ENCODE measurements at places on chromosomes 12 and 14.

DNA sequence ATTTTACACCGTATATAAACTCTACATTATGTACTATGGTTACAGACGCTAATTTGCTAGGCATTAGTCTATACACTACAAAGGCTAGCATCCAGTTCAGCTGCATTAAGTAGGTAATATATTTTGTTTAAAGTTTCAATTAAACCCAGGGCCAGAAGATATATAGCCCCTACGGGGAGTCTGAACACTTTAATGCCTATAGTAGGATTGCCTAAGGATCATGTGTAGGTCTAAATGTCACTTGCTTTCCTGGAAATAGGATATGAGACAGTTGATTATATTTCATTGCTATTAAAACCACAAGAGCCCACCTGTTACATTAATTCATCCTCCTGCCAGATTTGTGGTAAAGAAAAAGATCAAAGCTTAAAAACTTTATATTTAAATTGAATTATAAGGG is 286.9 kb downstream of the TMTC2 start:
- DNase-seq: no peak

DNA sequence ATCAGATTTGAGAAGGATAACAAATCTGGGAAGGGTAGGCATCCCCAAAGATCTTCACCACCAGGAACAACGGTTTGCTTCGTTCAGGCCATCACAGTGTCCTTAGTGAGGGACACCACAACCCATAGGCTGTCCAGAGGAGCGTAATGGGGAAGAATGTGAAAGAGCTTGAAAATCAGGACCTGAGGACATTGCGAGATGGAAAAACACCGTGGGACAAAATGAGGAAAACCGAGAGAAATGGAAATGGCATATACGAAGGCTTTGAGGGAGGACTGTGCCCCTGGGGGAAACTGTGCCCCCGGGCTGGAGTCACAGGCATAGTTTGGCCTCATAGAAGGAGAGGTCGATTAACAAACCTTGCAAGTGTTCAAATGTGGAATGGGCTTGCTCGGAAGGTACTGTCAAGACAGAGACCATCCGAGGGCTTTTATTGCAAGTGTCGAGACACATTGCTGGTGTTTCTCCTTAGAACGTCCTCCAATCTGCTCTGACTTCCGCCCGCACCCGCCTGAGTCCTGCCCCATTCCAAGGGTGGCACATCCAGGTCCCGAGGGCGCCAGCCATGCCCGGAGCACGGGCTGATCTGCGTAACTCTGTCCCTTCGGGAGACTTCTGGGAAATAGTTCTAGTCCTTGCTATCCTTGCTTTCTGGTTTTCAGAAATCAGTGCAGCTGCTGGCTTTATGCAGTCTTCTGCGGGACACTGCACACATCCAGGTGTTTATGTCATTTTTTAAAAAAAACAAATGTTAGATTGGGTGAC is 885 bp upstream of the PALS1 start:
- peak; percentile 5 for DNase-seq

GRCh38 chr14:61288228-61288627 is 7.1 kb upstream of the TMEM30B start:
- DNase-seq: no peak

DNA sequence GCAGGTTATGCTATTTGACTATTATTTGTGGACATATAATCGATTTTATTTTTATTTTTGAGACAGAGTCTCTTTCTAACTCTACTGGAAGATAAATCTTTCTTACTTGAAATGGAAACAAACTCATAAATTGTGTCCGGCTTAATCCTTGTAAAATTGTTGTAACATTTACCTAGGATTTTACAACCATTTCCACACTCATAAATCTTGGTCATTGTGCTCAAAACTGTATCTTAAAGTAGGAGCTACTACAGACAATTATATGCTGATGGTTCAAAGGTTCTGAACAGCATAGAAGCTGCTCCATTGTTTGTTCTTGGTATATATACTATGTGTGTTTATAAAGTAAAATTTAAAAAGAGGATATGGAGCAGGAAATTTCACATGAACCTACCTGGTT is 4.6 kb upstream of the ARF6 start:
- DNase-seq: no peak

GRCh38 chr14:90676912-90677311 is 139.3 kb downstream of the TTC7B start:
- DNase-seq: no peak

DNA sequence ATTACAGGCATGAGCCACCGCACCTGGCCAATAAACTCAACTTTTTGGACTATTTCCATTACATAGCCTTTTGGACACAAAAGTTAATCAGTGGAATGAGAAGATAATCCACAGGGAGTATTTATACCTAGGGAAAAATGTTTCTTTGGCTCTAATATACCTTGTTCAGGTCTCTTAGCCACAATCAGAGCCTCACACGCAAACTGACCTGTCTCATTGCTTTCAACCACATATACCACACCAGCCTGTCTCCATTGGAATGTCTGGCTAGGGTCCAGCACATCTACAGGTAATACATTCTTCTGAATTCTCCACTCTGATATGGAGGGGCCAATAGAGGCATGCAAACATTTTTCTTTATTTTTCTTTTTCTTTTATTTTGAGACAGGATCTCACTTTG is 3.8 kb upstream of the RBMS2 start:
- no peak for DNase-seq

- no peak for DNase-seq
Observed at GRCh38 chr12:107385509-107385908, 292.2 kb upstream of the CRY1 start.

DNA sequence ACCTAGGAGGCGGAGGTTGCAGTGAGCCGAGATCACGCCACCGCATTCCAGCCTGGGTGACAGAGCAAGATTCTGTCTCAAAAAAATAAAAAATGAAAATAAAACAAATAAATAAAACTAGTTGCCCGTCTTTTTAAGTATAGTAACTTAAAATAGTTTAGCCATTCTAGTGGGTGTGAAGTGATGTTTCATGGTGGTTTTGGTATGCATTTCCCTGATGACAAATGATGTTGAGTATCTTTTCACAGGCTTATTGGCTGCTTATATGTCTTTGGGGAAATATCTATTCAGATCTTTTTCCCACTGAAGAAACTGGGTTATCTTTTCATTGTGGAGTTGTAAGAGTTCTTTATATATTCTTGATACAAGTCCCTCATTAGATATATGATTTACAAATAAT is 102.4 kb upstream of the METAP2 start:
- no peak for DNase-seq

DNA sequence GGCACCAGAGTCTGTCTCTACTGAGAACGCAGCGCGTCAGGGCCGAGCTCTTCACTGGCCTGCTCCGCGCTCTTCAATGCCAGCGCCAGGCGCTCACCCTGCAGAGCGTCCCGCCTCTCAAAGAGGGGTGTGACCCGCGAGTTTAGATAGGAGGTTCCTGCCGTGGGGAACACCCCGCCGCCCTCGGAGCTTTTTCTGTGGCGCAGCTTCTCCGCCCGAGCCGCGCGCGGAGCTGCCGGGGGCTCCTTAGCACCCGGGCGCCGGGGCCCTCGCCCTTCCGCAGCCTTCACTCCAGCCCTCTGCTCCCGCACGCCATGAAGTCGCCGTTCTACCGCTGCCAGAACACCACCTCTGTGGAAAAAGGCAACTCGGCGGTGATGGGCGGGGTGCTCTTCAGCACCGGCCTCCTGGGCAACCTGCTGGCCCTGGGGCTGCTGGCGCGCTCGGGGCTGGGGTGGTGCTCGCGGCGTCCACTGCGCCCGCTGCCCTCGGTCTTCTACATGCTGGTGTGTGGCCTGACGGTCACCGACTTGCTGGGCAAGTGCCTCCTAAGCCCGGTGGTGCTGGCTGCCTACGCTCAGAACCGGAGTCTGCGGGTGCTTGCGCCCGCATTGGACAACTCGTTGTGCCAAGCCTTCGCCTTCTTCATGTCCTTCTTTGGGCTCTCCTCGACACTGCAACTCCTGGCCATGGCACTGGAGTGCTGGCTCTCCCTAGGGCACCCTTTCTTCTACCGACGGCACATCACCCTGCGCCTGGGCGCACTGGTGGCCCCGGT is at the start of gene PTGDR:
TSS of gene PTGDR (plus strand) at position 198 of the 778 bp plus-strand sequence. CDS start at position 315, 117 bp downstream.
- DNase-seq: no peak

DNA sequence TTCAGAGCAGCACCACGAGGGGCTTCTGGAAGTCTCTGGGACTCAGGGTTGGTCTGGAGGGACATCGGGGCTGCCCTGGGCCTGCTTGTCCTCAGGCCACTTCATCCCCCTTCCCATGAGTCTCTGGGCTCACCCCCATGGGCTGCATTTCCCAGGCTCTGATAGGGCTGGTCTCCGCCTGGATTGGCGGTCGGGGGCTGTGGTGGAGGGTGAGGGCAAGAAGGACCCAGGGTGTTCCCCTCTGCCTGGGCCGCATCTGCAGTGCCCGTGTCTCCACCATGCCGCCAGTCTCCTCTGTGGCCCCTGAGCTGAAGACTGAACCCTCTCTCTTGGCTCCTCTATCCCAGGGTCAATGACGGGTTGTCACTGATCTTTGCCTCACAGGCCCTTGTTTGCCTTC is 242.1 kb downstream of the ADGRD1 start:
- DNase-seq: no peak

- no peak for DNase-seq
Observed at GRCh38 chr12:130620281-130620680, 95.8 kb downstream of the RIMBP2 start.

DNA sequence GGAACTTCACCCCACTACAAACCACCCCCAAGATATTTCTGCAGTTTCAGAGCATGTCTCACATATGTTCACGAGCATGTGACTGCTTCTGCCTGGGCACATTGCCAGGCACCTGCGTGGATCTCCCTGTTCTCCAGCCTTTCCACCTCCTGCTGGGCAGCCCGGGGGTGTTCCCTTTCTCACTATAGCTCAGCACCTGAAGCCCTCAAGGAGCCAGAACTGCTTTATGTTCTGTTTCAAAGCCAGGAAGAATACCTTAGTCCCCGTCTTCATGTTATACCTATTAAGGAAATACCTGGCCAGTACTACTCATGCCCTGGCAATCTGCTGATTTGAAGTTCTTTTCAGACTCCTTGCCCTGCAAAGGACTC is 4.2 kb upstream of the FGF6 start:
- DNase-seq: no peak

DNA sequence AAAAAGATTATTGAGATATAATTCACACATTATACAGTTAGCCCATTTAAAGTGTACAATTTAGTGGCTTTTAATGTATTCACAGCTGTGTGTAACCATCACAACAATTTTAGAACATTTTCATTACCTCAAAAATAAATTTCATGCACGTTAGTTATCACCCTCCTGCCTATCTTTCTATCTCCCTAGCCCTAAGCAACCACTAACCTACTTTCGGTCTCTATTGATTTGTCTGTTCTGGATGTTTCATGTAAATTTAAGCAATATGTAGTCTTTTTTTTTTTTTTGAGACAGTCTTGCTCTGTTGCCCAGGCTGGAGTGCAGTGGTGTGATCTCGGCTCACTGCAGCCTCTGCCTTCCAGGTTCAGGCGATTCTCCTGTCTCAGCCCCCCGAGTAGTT is 439.4 kb downstream of the PCNX1 start:
- no peak for DNase-seq

DNA sequence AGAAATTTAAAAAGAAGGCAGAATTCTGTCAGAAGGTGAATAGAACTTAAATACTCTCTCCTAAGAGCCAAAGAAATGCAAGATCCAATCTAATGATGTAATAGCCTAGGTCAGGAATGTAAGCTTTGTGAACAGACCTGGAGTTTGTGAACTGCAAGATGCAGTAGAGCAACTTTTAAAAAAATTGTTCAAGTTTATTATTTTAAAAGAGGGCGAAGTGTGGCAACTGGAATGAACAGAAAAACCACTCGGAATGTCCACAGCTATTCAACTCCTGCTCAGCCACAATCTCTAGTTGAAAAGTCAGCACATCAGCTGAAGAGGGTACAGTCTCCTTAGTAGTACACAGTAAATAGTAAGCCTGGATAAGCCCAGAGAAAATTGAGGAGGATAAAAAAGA is 228.8 kb downstream of the PPFIA2 start:
- no peak for DNase-seq

DNA sequence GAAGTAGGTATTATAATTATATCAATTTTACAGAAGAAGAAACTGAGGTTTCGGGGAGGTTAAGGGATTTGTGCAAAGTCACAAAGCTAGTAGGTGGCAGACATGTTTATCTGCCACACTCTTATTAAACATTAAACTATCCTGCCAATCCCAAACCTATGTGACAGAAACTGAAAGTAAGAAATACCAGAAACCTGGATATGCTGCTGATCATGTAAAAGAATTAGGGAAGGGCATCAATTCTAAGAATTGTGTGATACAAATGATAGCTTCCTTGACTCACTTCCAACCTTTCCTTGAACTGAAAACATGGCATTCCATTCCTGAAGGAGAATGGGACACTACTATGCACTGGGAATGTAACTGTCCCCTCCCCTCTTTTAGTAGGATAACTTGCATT is 16.9 kb downstream of the TAOK3 start:
- DNase-seq: no peak

DNA sequence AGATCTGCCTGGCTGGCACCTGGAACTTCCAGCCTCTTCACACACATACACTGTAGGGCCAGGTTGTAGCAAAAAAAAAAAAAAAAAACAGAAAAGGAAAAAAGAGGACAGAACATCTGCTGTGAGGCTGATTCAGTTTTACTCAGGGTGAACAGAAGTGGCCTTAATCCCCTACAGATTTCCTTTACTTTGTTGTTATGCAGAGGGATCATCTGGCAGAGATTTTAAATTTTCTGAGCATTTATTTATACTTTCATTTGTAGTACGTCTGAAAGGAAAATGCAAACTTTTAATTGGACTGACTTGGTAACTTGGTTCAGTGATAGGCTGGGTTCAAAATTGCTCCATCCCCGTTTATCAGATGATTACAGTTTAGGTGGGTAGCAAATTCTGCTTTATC is 50.8 kb upstream of the PRICKLE1 start:
- no peak for DNase-seq

GRCh38 chr12:122979908-122980182 is 636 bp upstream of the ARL6IP4 start:
- DNase-seq: no peak

GRCh38 chr14:85010186-85010585 is 519.8 kb upstream of the FLRT2 start:
- no peak for DNase-seq

DNA sequence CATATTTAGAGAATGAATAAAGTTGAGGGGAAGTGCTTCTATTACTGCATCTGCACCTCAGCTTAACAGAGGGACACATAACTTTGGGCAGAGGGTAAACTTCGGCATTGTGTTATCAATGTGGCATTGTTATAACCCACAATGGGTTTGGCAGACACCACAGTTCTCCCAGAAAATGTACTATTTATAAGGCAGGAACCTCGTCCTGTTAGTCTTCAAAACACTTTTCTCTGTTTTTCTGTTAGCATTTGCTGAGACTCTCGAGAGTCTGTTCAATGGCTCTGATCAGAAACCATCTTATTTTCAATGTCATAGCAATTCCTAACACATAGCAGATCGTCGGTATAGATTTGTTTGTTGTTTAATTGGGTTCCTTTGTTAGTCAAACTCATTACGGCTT is 13.9 kb downstream of the PPP1R36 start:
- DNase-seq: no peak

DNA sequence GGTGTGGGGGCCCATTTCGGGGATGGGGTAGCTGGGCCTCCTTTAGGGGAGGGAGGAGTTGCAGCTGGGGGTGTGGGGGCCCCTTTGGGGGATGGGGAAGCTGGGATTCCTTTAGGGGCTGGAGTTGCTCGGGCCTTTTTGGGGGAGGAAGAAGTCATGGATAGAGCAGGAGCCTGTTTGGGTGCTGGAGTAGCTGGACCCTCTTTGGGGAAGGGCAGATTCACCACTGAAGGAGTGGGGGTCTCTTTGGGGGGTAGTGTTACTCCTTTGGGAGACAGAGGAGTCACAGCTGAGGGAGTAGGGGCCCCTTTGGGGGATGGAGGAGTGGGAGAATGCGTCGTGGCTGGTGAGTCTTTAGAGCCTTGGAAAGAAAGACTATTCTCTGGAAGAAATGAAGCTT is 6.5 kb downstream of the NACA start:
- DNase-seq: no peak

Data from HL-60 (cell line).